Posterior vena cava (tissue), 2 donors: ENCODE measurements at places on chromosomes 6 and 20.

GRCh38 chr20:11853359-11853758 lies 64.3 kb upstream of the BTBD3 start:
- no peak for DNase-seq

DNA sequence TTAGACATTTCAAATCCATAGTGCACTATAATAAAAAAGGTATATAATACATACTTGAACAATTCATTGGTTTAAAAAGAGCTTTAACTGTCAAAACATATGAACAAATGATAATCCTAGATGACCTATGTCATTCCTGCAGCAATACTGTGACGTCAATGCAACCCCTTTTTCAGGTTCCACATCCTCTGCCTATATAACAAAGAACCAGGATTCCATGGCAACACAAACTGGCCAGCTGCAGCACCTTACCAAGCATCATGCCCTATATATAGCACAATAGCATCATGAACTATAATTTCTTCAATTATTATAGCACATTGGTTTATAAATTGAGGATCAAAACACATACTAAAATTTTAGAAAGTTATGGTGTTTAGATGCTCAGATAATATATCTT lies 578 bp upstream of the PTCHD4 start:
- DNase-seq = no peak

DNA sequence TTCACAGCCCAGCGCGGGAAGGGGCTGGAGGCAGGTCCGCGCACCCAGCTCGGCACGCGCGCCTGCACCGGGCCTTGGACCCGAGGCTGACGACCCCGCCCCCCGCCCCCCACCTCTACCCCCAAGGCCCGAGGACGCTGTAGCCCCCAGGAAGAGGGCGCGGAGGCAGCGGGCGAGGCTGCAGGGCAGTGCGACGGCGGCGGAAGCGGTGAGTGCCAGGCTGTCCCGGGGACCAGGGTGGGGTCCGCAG lies 1.2 kb downstream of the LIME1 start:
- no peak for DNase-seq

GRCh38 chr20:37808233-37809070 lies 94.5 kb upstream of the VSTM2L start:
- no peak for DNase-seq

DNA sequence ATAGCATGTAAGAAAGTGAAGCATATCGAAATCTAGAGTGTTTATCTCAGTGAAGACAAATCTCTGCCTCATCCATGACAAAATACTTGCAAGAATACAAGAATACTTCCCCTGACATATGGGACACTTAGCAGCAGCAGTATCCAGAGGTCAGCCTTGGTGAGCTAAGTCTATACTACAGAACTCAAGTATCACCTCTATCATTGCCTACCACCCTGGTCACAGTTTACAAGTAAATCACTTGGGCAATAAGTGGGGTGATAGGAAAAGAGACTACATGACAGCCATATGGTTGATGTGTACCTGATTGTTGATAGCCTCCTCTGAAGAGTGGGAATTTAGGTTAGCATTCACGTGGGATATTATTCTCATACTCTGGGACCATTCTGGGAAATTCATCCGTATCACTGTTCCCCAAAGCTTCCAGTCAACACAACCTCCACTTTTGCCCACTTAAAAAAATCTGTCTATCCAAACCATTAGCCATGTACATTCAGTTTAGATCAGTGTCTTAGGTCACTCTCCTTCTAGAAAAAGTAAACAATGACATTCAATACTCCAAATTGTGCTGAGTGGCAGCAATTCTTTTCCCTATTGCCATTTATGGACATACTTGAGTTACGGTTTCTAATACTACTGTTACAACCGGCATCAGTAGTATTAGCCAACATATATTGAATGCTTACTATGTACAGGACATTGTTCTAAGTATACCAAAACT lies 118.2 kb upstream of the PRSS16 start:
- no peak for DNase-seq

DNA sequence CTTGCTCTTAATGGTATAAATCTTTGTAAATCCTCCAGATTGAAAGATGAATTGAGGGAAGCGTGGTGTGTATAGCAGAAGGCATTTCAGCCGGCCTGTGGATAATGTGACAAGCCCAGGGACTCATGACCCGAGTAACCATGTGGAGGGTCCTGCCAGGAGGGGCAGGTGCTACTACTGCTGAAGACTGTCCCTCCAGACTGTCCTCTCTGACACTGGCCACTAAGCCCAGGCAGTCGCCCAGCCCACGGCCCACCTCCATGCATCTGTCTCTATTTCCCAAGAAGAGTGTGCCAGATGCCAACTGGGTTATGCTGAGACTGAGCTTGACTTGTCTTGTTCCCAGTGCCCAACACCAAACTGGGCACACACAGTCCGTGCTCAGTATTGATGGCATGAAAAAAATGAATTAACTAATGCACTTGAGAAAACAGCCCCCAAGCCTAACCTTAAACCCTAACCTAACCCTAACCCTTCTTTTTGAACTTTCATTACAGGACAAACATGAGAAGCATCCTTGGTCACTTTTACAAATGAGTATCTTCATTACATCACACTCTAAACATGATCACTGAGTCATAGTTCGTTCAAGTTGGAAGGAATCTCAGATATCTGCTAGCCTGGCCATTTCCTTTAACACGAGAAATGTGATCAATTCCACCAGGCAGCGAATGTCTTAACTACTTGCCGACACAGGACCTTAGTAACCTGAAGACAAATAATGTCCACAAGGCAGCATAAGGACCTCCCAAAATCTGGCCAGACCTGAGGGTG lies 182.2 kb upstream of the RREB1 start:
- DNase-seq = no peak

GRCh38 chr6:104682722-104683643 lies 176.7 kb downstream of the HACE1 start:
- DNase-seq = no peak

GRCh38 chr6:44697327-44697726 lies 309.8 kb downstream of the CDC5L start:
- DNase-seq = no peak

GRCh38 chr6:74041420-74041819 lies 345.4 kb downstream of the CD109 start:
- peak; percentile 60 for DNase-seq

DNA sequence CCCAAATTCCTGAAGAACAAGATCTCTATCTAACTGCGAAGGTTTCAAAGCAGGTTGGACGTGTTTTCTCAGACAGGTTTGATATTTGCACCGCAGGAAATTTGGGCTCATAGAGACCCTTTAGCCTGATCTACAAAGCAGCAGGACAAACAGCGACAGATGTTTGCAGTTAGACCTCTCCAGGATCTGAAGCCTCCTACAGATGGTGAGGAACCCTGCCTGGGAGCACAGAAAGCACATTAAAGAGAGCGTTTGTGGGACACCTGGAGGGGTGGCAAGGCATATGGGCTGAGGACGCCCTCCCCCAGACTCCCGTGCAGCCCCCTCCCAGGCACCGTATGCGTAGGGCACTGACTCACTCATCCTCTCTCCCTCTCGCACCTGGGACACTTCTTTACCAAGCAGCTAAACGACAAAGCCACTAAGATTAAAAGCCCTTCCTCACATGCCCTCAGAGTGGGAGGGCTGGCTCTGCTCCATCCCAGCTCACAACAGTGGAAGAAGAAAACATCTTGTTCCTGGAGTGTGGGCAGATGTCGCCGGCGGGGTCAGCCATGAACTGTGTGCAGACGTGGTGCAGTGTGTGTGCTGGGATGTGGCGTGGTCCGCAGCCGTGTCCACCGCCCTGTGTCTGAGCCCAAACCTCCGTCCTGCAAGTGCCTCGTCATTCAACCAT lies 249.7 kb upstream of the AFDN start:
- DNase-seq = peak; percentile 73

- DNase-seq = no peak
Observed at GRCh38 chr20:61045091-61045490, 207.0 kb upstream of the CDH4 start.

GRCh38 chr20:3781153-3781910 lies at the start of gene SPEF1:
Gene SPEF1, minus strand, starts transcription at chr20:3781448. Its CDS starts 161 bp downstream, at chr20:3781287.
- DNase-seq = peak; percentile 89

DNA sequence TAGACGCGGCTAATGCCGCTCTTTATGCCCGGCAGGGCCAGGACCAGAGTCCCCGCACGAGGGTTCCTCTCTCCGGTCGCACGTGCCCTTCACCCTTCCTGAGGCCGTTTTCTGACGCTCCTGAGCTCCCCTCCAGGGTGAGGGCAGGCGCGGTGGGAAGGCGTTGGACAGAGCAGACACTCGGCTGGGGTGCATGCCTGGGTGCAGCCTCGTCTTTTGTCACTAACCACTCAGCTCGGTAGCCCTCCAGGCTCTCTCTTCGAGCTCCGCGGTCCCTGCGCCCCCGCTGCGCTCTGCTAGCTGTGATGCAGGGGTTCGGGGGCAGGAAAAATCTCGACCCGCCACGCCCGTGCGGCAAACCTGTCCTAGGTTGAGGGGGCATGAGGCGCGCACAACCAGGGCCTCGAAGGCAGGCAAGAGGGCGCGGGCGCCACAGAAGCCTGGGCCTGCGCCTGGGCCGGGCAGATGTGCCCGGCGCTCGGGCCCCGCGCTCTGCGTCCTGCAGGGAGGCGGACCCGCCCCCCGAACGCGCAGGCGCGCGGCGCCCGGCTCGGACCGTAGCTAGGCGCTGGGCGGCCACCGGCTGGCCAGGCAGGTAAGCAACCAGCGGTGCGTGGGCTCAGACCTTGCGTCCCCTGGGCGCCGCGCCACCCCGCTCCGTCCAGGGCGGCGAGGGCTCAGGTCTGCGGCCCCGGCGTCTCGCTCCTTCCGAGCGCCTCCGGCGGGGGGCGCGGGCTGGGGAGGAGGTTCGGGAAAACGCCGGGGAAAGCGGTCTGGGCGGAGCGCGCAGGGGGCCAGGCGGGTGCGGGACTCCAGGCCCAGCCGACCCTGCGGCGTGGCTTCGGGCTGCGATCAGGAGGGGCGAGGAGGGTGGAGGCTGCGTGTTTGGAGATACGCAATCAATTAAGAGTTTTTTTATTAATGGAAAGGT lies at the start of gene L3MBTL1:
Gene L3MBTL1 (plus strand): TSS at position 548 of the 931 bp plus-strand sequence. CDS start 5,807 bp downstream, outside the sequence.
- DNase-seq = no peak

GRCh38 chr20:48287021-48287494 lies 501.8 kb upstream of the SULF2 start:
- no peak for DNase-seq

GRCh38 chr6:63742060-63742459 lies 106.5 kb downstream of the PHF3 start:
- DNase-seq = no peak

- DNase-seq = no peak
Observed at GRCh38 chr6:68134796-68135195, 500.3 kb upstream of the ADGRB3 start.

GRCh38 chr20:689348-689747 lies 13.7 kb upstream of the SCRT2 start:
- peak; percentile 46 for DNase-seq

GRCh38 chr6:139472351-139473015 lies 98.0 kb upstream of the CITED2 start:
- no peak for DNase-seq

DNA sequence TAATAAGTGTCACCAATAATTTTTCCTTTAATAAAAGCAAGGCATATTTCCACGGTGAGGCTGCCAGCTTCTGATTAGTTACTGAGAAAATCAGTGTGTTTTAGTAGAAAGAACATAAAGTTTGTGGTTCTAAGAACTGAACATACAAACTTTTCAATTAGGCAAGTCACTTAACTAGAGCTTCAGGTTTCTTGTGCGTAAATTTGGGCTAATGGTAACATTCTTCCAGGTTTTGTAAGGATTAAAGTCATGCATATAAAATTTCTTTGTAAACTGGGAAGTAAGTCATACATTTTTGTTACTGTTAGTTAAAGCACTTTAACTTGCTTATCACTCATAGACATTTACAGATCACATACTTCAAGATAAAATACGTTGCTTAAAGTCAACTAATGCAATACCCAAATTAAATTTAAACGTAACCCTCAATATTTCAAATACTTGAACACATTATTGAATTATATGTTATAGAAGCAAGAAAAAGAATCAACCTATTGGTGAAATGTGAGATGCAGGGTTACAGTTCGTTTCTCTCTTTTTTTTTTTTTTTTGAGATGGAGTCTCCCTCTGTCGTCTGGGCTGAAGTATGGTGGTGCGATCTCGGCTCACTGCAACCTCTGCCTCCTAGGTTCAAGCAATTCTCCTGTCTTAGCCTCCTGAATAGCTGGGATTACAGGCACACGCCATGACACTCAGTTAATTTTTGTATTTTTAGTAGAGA lies 327.3 kb upstream of the NOX3 start:
- no peak for DNase-seq

DNA sequence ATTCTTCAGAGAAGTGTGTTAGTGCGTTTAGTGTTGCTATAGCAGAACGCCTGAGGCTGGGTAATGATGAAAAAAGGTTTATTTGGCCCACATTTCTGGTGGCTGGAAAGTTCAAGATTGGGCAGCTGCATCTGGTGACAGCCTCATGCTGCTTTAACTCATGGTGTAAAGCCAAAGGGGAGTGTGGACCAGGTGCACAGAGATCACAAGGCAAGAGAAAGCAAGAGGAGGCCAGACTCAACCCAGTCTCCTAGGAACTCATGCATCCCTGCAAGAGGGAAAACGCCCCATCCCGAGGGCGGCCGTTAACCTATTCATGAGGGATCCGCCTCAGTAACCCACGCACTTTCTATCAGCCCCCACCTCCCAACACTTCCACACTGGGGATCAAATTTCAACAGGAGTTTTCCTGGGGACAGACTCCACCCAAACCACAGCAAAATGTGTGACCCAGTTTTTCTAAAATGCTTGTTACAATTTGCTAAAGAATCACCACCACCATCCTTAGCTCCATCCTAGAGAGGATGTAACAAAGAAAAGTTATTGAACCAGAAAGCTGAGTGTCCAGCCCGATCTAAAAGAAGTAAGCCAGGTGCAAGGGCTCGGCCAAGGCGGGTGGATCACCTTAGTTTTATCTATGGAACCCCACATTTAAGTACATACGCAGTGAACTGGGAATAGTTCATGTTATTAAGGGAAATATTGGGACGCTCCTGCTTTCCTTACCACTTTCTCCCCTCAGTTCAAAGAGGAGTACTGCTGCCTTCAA lies 164.8 kb downstream of the QKI start:
- DNase-seq = no peak

- DNase-seq = no peak
Observed at GRCh38 chr6:9766240-9766915, 648.5 kb downstream of the TFAP2A start.

DNA sequence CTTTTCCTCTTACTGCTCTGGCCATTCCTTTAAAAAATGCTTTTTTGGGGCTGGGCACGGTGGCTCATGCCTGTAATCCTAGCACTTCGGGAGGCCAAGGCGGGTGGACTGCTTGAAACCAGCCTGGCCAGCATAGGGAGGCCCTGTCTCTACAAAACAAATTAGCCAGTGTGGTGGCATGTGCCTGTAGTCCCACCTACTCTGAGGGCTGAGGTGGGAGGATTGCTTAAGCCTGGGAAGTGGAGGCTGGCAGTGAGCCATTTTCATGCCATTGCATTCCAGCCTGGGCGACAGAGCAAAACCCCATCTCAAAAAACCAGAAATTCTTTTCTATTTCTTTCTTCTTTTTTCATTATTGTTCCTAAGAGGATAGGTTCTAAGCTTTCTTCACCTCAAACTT lies 36.9 kb upstream of the RNF144B start:
- DNase-seq = no peak

DNA sequence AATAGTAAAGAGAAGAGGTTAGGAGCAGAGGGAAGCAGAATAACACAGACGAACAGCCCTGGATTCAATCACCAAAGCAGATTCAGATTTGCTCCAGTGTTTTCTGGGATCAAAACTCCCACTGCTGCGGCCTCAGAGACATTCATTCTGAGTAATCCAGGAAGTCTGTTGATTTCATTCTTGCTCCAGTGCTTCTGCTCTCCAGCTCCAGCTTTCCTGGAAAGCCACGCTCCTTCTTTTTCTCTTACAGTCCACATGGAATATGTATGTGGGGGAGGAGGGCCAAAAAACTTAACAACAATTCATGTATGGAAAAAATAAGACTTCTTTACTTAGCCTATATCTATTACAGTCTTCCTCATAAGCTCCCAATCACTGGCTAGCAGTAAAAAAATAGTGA lies 26.4 kb upstream of the UST start:
- no peak for DNase-seq
